ENCODE measurements at places on chromosomes 16 and 17. TPM values are rescaled to one million over a fixed set of nuclear protein-coding genes. Genes with fewer than 3 reads are reported as not detected.

The SLFN13 gene
- 24.4 TPM for polyA plus RNA-seq

The PRKCB gene
- 4.1 TPM for polyA plus RNA-seq

The GJD3 gene
- not detected for polyA plus RNA-seq

The CTRB2 gene
- not detected for polyA plus RNA-seq

The MT4 gene
- polyA plus RNA-seq: not detected

The KCNJ18 gene
- not detected for polyA plus RNA-seq

The HEXIM1 gene
- polyA plus RNA-seq: 44.4 TPM

The ZNF750 gene
- polyA plus RNA-seq: 2.0 TPM

The SLC5A10 gene
- 0.40 TPM for polyA plus RNA-seq

The APOBR gene
- 0.83 TPM for polyA plus RNA-seq

The RFNG gene
- polyA plus RNA-seq: 57.8 TPM

The ZNF385C gene
- polyA plus RNA-seq: 8.7 TPM

The TNK1 gene
- polyA plus RNA-seq: 6.0 TPM

The DOC2A gene
- polyA plus RNA-seq: 5.2 TPM

The TBC1D3 gene
- polyA plus RNA-seq: not detected

The TBC1D3G gene
- polyA plus RNA-seq: not detected

The TERB1 gene
- polyA plus RNA-seq: 0.20 TPM

The KCNG4 gene
- polyA plus RNA-seq: 0.04 TPM

The C1QTNF1 gene
- 2.1 TPM for polyA plus RNA-seq

The SEPTIN12 gene
- 6.1 TPM for polyA plus RNA-seq

The KRT31 gene
- polyA plus RNA-seq: not detected

The SPATA22 gene
- polyA plus RNA-seq: 0.65 TPM

The CDK12 gene
- 65.5 TPM for polyA plus RNA-seq
